ENCODE measurements at places on chromosomes 11 and 22.

GRCh38 chr11:84437071-84437980 lies 1151.2 kb upstream of the CCDC90B start:
- DNase-seq = no peak

GRCh38 chr11:10392095-10393079 lies 62.7 kb upstream of the AMPD3 start:
- DNase-seq = no peak

DNA sequence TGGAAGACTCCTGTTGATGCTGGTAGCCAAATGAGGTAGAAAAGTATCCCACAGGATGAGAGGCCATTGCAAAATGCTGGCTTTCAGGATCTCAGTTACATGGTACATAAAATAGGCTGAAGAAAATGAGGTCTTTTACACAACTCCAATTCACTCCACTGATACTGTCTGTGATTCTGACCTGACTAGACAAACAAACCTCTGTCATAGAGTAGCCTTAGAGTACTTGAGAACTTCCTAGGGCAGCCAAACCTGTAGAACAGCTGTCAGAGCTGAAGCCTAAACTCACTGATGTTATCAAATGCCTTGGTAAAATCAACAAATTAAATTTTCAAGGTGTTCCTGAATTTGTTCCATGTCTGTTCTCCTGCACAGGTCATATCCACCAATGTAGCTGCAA lies 26.2 kb upstream of the POGLUT3 start:
- no peak for DNase-seq

DNA sequence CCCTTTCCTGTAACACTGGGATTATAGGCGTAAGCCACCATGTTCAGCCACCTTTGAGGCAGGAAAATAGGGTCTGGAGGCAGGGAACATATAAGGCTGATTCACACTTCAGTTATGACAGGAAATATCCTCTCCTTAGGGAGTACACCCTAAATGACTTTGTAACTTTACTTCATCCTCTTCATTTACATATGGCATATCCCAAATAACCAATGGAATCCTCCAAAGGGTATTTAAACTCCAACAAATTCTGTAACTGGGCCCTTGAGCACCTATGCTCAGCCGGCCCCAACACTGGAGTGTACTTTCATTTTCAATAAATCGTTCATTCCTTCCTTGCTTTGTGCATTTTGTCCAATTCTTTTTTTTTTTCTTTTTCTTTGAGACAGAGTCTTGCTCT lies 1.6 kb upstream of the KAT5 start:
- DNase-seq = no peak

- DNase-seq = peak; percentile 40
Measured at GRCh38 chr11:111324277-111324720, 26.0 kb downstream of the POU2AF3 start.

GRCh38 chr22:21823740-21824444 lies 43.6 kb downstream of the MAPK1 start:
- DNase-seq = peak; percentile 20

Data from GM04503 (cell line).